ENCODE measurements at places on chromosomes 16 and 17.

DNA sequence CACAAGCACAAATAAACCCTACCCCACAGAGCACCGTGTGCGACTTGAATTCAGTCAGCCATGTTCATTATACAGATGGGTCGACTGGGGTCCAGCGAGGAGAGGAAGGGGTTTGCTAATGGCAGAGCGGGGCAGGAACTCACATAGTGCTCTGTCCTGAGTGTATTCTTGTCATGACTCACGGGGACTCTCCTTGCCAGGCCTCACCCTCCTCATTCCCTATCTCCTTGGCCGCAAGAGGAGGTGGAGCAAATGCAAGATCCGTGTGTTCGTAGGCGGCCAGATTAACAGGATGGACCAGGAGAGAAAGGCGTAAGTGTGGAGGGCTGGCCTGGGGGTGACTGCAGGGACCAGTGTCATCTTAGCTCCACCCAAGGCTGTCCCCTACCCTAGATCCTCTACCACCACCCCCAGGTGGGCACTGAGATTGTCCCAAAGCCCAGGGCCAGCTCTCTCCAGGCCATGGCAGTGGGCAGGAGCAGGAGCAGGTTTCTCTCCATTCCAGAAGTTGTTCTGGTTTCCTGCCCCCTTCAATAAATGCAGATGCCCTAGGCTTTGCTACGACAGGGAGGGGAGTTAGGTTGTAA lies 29.4 kb downstream of the SLC12A3 start:
- DNase-seq = no peak

GRCh38 chr17:41773731-41774193 lies 12.7 kb downstream of the JUP start:
- DNase-seq = no peak

DNA sequence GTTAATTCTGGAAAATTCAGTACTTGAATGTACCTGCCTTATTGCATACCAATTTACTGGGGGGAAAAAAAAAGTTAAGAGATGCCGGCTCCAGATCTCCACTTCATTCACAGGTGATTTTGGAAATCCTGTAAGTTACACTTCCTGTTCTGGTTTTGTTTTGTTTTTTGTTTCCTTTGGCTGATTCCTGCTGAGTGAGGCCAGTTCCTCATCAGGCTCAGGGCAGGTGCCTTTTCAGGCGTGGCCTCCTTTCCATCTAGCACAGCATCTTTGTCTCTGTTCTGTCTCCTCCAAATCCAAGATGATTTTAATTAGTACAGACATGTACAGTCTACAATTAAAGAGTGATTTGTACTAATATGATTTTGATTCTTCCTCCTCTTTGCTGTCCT lies 19.2 kb downstream of the CYB561 start:
- no peak for DNase-seq

DNA sequence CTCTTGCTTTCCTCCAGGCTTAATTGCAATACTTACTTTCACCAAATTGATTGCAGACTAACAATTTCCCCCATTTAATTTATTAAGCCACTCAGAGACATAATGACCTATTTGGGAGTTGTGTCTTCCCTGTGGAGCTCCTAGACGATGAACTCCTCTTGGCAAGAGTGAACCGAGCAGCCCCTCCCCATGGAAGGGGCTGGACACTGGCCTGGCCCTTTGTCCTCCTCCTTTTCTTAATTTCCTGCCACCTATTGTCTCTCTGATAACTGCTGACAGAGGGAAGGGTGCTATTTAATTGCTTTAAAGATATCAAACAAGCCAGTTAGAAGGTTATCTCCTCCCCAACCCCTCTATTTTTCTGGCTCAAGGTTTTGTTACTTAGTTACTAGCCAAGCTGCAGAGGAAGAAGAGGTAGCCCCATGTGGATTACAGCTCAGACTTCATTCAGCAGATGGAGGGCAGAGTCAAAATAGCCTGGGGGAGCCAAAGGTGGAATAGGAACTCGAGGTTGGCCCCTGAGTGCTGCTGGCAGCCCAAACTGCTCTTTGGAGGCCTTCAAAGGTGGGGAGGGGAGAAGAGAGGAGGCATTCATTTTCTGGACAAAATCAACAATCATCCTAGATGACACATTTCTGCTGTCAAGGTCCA lies 3.7 kb upstream of the SSTR2 start:
- no peak for DNase-seq

DNA sequence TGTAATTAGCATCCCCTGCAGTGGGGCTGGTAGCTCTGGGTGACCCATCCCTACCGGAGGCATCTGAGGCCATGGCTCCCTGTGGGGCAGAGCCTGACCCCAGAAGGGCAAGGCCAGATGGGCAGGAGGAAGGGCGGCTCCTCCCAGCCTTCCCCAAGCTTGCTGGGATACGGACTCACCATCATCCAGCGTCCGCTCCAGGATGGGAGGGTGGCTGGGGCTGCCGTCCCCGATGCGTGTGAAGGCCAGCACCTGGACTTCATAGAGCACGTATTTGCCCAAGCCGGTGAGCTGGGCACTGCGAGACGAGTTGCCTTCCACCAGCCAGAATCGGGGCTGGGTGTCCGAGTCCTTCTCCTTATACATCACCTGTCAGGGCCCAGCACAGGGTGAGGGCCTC lies 81.6 kb upstream of the CDC42EP4 start:
- no peak for DNase-seq

- no peak for DNase-seq
Observed at GRCh38 chr17:51258756-51259563, 889 bp downstream of the MBTD1 start.

- no peak for DNase-seq
Observed at GRCh38 chr17:77526259-77526711, 385.5 kb downstream of the SEC14L1 start.

DNA sequence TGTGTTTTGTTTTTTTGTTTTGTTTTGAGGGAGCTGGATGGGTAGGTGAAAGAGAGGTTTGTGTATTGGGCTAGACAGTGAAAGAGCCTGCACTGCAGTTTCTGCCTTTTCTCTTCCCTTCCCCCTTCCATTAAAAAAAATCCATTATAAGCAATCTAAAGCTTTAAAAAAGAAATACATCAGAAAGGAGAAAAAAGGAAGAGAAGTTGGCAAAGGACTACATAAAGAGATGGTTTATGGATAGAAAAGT lies 10.7 kb upstream of the EEF2K start:
- DNase-seq = no peak

- DNase-seq = no peak
Observed at GRCh38 chr16:88713568-88714419, 7.5 kb downstream of the CTU2 start.

- DNase-seq = no peak
Observed at GRCh38 chr17:75109046-75109406, 743 bp upstream of the ARMC7 start.
